ENCODE measurements at places on chromosomes 7 and 10.

DNA sequence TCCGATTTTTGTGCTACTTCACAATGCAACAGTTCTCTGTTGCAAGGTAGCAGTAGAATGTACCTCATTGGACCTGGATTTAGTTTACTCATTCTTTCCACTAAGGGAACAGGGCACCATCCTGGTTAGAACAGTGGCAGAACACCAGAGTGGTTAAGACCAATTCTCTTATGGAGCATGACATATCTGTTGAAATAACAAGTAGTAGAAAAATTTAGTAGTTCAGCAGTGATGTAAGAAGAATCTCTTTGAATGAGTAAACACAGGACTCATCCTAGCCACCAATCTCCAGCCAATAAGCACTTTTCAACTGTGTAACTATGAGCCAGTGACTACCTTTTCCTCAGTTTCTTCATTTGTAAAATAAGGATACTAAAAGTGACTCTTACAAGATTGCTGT is 2.4 kb downstream of the ANKRD22 start:
- no peak for DNase-seq

DNA sequence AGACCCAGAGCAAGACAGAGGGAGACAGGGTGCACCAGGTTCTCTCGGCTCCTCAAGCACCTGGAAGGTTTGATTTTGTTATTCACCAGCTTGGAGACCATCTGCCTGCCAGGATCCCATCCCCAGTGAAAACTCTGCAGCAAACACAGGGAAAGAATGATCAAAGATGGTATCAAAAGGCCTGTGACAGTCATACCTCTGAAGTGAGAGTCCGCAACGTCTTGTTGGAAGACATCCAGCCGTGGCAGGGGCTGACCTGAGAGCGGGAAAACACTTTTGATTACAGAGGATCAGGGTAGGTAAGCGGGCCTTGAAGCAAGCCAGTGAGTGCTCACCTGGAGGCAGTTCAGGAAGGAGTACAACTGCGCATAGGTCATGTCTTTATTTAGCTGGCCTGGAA is 142.3 kb downstream of the ANLN start:
- no peak for DNase-seq

DNA sequence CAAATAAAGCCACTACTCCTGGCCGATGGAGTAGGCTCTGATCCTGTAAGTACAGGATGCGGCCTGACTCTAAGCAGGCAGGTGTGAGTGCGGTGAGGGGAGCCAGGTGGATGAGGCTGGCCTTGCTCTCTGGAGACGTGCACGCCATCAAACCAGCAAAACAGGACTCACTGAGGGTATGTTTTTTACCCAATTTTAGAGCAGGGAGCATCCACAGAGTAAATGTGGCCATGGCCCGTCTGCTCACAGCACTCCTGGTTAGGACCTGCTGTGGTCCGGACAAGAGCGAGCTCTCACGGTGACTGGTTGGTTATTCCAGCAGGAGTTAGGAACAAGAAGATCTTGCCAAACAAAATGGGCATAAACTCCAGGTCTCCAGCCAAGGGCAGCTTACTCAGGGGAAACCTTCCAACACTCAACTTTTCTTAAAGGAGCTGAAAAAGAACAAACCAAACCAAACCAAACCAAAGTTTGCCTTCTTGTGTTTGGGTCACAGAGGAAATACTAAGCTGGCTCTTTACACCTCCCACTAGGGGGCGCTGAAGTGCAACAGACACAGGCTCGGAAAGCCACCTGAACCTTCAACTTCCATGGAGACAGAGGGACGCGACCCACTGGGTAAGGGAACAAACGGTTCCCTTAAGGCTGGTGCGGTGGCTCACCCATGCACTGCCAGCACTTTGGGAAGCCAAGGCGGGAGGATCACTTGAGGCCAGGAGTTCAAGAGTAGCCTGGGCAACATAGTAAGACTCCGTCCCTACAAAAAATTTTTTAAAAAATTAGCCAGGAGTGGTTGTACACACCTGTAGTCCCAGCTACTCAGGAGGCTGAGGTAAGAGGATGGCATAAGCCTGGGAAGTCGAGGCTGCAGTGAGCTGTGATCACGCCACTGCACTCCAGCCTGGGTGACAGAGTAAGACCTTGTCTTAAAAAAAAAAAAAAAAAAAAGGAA is 122.4 kb downstream of the CLEC2L start:
- peak; percentile 71 for DNase-seq

- DNase-seq: no peak
Observed at GRCh38 chr10:132142396-132143161, 44.2 kb upstream of the DPYSL4 start.

GRCh38 chr10:17910125-17910789 is 41.5 kb upstream of the SLC39A12 start:
- no peak for DNase-seq

DNA sequence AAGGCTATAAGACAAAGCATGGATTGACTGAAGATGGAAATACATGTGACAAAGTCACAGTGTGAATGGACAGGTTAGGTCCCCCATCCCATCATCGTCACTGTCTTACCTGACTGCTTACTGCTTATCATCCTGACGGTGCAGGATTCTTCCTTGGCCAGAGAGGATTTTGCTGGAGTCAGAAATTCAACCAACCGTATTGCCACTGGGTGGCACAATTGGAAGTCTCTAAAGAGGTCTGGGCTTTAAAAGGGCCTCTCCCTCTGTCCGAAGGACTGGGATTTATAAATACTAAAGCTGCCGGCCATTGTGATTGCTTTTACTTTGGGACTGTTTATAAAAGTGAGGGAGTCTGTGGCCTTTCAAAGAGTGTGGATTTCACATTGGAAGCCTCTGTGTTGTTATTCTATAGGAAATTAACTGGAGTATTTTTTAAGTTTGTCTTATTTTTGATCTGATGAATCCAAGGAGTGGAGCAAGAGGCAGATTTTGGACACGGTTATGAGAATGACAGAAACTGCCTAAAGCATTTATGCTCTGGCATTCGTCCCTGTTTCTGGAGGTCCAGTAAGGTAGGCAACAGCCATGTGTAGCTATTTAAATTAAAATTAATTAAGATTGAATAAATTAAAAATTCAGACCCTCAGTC is 113.3 kb upstream of the CREB5 start:
- DNase-seq: no peak

DNA sequence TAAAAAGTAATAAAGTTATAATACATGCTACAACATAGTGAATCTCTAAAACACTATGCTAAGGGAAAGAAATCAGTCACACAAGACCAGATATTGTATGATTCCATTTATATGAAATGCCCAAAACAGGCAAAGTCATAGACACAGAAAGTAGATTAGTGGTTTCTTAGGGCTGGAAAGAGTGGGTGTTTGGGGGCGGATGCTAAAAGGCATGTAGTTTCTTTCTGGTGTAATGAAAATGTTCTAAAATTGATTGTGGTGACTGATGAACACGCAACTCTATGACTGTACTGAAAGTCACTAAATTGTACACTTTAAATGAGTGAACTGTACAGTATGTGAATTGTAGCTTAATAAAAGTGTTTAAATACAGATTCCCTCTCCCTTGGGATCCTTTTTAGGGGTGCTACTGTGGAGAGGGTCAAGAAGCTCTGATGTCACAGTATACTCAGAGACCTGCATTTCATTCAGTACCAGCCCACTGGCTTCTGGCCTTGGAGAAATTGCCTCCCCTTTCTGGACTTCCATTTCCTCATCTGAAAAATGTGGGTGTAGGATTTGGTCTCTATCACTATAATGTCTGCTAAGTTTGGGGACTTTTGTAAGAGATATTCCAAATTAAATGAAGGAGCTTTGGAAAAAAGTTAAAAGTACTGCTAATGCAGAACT is 46.4 kb downstream of the AOAH start:
- DNase-seq: peak; percentile 28

- DNase-seq: no peak
Observed at GRCh38 chr7:43876976-43877745, 7.8 kb upstream of the MRPS24 start.

GRCh38 chr10:60340973-60341372 is 48.7 kb downstream of the ANK3 start:
- no peak for DNase-seq

DNA sequence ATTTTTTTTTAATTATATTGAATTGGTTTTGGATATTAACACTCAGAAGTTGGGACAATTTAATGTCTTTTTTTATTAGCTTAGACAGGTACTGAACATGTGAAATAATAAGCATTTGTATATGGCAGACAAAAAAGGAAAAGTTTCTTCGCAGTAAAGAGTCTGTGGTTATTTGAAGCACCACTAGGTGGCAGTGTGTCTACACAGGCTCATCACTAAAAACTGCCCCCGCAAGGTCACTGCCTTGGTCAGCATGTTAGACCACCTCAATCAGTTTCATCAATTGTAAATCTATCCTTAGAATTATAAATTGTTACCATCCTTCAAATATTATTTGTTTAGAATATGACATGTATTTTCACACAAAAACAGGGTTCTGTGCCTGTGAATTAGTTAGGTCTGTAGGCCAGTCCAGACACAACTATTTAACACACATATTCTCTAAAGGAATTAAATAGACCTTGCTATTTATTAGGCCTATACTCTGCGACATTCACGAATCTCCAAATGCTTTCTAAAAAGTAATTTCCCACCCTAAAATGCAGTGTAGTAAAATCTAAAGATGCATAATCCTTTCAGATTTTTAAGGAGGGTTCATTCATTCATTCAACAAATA is 17.0 kb downstream of the PNLIPRP3 start:
- DNase-seq: no peak

GRCh38 chr7:152987656-152988055 is 228.1 kb downstream of the ACTR3B start:
- no peak for DNase-seq

DNA sequence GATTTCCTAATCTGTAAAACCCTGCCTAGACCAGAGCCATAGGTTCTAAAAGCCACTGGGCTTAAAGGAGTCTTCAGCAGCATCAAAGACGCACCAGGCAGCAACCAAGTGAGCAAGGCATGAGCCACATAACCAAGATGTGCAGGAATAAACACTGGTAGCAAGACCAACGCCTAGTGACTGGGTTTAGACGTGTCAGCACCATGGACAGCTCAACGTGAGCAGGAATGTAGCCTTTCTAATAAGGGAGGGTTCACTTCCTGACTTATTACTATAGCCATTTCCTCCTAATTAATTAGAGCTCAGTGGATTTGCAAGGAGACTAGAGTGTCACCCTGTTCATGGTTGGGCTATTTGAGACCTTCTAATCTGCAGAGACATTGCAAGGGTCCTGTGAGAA is 223.7 kb downstream of the LHFPL3 start:
- DNase-seq: no peak

- DNase-seq: no peak
Observed at GRCh38 chr7:81468526-81468925, 301.3 kb downstream of the HGF start.

DNA sequence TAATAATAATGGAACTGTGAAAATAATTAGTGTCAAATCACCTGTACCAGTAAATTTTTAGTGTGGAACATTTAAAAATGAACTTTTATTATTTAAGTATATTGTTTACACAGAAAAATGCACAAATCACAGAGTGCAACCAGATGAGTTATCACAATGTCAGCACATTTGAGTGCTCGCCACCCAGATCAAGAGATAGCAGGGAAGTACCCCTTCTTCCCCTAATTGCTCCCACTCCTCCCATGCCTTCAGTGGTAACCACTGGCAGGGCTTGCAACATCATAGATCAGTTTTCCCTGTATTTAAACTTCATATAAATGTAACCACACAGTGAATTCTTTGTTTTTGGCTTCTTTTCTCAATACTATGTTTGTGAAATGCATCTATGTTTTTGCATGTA is 7.8 kb upstream of the GPR141 start:
- no peak for DNase-seq

All from activated CD4-positive, CD25-positive, alpha-beta regulatory T cell treated with anti-CD3 and anti-CD28 coated beads, Interleukin-2, amount 50 U/mL, for 16 hours (primary cell).